Kidney tubule cell (primary cell): ENCODE measurements at places on chromosomes 7 and 10.
A peak's percentile ranks its signal among the peaks of the same experiment; 100 is the strongest.

DNA sequence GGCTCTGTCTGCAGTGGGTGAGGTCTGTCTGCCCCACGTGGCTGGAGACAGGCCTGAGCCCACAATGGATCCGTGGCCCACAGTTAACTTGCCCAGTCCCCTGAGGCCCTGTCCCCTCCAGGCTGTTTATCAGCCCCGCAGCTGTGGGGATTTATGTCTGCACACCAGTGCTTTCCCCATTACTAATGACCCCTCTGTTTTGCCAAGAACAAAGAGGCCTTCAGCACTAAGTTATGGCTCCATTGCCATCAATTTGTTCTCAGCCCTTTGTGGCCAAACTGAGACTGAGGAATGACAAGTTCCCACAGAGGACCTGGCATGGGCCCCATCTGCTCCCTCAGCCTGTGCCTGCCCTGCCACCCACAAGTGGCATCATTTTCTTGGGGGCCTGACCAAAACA is 138.2 kb downstream of the C10orf105 start:
- no peak for DNase-seq

- DNase-seq: peak; percentile 52
Observed at GRCh38 chr7:130432886-130433285, 7.9 kb downstream of the CEP41 start.

DNA sequence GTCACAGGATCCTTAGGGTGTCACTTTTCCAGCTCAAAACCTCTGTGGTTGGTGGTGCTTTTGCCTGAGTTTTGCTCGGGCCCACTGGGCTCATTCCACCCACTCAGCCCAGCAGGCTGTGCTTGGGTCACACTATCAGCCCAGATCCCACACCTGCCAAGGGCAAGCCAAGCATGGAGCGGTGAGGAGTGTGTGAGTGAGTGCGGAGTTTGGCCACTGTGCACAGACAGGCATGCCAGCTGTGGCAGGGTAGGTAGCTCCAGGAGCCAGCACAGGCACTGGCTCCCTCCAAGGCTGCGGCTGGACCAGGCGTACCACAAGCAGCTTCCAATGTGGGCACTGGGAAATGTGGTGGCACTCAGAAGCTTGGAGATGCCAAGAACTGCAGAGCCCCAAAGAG is 43.9 kb upstream of the TECTB start:
- no peak for DNase-seq

DNA sequence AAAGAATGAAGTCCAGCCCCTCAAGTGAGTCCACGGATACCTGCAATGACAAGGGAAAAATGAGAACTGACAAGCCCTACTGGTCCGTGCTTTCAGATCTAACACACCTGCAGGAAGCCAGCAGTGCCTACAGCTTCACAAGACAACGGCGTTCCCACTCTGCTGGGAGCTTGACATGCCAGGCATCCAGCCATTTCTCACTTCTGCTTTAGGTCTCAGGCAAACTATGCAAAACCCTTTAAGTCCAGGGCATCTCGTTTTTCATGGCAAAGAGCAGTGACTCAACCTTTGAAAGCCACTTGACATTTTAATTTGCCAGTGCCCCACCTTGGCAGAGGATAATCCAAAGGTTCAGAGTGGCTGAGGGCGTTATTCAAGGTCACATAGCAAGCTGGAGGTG is 49.1 kb upstream of the GPAM start:
- no peak for DNase-seq

DNA sequence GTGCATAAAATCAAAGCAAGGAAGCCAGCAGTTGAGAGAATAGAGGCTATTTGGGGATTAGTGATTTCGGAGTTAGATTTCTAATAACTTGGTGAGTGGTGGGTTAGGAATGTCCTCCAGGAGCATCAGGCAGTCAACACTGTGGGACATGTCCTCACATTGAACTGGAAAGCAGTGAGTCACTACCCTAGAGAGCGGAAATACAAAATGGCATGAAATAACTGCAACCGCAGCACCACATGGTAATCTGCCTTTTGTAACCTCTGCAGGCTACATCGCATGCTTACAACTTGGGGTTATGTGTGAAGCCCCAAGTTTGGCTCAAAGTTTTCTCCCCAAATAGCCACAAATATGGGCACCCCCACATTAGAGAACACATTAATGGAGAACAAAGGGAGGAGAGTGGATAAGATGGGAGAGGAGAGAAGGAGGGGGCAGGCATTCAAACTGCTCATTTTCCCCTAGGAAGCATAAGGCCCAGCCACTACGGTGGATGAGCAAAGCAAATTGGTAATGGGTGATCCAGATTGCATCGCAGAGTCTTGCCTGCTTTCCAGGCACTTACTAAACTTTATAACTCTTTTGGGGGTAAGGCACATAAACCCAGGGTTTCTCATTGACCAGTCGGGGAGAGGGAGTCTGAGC is 22.0 kb upstream of the SLF2 start:
- DNase-seq: peak; percentile 82

- no peak for DNase-seq
Observed at GRCh38 chr10:123494301-123494808, 171.8 kb upstream of the GPR26 start.

GRCh38 chr7:18288322-18289037 is 207.1 kb upstream of the HDAC9 start:
- DNase-seq: no peak

DNA sequence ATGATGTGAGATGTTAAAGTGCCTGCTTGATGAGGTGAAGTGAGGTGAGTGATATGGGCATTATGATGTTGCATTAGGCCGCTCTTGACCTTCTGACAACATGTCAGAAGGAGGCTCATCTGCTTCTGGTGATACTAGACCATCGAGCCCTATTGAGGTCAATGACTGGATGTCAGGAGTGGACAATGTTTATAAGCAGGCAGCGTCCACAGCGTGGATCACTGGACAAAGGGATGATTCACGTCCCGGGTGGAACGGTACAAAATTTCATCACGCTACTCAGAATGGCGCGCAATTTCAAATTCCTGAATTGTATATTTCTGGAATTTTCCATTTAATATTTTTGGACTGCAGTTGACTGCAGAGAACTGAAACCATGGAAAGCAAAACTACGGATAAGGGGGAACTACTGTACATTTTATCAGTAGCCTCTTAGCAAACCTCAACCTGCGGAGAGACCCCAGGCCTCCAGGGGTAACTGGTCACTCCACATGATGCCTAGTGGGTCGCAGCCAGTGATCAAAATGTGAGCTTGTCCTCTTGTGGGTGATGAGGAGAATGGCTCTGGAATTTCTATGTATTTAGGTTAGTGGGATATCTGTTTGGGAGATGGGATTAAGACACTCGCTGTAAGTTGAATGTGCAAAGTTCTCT is 5.7 kb upstream of the ZCCHC24 start:
- no peak for DNase-seq

DNA sequence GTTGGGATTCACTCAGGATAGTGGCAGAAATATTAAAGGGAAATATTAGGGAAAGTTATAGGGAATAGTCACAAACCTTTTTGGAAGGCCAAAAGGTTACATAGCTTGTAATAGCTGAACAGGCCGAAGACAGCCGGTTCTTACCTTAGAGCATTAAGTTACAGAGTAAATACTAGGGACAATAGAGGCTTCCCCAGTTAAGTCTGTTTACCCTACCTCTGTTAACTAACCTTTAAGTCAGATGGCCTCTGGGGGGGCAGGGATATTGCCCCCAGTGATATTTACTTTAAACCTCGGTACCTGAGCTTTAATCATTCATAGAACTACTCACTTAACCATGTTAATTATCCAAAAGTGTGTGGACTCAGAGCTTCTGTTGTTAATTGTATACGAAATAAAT is 7.4 kb downstream of the POLR1F start:
- DNase-seq: no peak

GRCh38 chr7:94511718-94512117 is 2.1 kb downstream of the CASD1 start:
- peak; percentile 85 for DNase-seq

DNA sequence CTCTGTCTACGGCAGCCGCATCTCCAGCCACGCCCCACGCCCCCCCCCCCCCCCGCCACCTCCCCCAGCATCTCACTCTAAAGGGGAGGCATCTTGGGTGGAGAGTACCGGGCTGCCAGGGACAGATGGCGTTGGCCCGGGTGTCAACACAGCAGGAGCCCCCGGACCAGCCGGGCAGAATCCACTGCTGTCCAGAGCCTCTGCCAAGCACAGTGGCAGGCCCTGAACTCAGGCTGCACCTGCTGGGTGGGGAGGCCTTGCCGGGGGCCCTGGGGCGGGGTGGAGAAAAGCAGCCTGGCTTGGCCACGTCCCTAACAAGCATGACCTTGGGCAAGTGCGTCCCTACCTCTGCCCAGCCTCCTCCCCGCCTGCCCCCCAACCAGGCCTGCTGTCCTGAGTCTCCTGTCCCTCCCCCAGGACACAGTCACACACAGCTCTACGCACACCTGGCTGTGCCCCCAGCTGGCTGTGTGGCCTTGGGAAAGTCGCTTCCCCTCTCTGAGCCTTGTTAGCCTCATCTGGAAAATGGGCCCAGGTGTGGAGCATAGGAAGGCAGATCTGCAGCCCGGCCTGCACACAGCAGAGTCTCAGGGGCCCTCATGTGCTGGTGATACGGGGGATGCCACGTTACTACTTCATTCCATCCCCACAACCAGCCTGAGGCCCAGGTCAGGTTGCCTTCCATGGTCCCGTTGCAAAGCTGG is 45.2 kb downstream of the MICALL2 start:
- no peak for DNase-seq

DNA sequence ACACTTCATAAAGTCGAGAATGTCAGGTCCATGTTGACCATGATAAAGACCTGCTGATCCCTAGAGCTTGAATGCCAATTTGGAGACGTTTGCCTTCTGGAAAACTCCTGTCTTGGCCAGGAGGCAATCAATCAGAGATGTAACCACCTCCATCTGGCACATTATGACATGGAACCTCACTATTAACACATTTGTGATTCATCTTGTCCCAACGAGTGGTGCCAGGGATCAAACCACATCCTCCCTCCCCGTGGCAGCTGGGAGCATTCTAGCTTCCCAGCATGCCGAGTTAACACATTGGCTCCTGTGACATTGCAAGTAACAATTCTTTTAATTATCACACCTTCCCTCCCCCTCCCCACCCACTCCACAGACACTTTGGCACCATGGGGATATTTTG is 84.0 kb upstream of the PPP1R17 start:
- DNase-seq: peak; percentile 20

DNA sequence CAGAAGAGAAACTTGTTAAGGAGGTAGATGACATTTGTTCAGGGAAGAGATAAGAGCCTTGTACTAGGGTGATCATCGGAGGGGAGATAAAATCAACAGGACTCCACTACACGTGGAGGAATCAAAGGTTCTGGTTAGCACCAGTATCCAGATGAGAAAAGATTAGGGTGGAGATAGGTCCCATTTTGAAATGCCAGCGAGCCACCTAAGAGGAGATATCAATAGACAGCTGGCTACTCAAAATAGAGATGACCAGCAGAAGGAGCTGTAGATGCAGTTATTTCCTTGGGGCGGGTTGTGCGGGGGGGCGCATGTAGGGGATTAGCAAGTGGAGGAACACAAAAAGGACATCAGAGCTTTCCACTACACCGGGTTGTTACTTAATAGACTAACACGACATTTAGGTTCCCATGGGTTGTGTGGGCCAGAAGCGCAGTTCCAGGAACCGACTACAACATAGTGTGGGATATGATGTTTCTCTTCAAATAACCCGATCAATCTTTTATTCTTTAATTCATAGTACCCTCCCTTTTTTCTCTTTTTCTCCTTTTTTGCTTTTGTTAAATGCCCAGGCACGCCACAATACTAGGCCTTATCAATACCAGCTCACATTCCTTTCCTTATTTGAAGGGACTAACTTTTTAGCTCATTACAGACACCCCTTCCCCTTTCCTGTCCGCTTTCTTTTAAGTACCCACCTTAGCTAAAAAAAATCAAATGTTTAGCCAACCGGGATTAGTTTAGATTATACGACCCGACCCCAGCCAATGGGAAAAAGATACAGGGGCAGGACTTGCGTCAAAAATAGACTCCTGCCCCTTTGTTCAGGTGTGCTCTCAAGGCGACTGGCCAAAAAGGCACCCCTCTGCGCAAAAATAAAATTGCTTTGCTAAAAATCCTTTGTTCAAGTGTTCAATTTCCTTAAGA is 2.0 kb upstream of the KIF11 start:
- peak; percentile 52 for DNase-seq

GRCh38 chr7:2461268-2462026 is 14.8 kb downstream of the GRIFIN start:
- no peak for DNase-seq

DNA sequence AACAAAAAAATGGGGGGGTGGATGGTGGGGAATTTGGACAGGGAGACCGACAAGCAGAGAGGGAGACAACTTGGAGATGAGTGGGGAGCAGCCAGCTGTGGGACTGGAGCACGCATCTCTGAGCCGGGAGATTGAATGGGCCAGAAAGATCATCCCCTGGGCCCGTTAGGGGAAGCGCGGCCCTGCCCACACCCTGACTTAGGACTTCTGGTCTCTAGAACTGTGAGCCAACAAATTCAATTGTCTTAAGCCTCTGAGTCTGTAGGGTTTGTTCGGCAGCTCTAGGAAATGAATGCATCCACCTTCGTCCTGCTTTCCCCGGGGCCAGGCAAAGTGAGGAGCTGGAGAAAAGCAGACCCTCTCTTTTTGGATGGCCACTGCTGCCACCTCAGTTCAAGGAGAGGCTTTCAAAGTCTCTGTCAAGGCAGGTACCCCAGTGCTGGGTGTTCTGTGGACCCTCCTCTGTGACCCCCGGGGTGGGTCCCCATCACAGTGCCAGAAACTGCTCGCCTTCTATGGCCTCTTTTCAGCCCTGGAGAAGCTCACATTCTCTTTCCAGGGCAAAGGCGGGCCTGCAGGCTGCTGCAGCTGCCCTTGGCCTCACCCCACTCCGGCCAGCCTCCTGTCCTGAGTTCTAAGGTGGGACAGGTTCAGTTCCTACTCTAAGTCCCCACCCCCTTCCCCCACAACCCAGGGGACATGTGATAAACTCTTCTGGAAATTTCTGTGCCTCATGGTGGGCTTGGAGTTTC is 423.2 kb downstream of the RPS24 start:
- DNase-seq: no peak

GRCh38 chr7:55325371-55325792 is 39.8 kb upstream of the LANCL2 start:
- DNase-seq: peak; percentile 58

DNA sequence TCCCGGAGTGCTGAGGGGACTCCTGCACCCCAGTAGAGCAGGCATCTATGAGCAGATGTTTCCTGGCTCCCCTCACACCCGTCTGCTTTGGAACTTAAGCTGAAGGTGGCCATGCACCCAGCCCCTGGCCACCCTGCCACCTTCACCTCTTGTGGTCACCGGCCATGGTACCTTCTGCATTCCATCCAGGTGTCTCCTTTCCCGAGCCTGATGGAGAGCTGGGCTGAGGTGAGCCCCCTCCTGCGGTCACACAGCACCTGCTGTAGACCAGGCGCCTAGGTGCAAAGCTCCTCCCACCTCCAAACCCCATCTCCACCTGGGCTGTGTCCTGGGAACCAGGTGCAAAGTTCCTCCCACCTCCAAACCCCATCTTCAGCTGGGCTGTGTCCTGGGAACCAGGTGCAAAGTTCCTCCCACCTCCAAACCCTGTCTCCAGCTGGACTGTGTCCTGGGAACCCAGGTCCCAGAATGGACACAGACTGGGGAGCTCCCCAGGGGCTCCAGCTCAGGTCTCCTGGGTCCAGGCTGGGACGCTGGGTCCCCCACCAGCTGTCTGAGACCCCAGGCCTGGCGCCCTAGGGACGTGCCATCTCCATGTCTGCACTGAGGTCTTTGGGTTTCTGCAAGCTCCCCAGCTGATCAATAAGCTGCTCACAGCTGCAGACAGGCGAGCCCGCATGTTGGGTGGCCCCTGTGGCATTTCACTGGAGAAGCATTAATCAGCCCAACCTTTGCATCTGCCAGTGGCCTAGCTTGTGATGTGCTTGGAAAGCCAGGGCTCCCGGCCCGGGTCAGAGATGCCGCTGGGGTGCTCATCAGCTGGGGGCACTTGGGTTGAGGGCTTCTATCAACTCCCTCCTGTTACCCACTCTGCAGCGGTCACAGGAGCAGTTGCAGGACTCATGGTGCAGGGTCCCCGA is 61.2 kb upstream of the INPP5A start:
- DNase-seq: no peak
